Effector memory CD8-positive, alpha-beta T cell (primary cell): ENCODE measurements at places on chromosomes 11 and 22.

DNA sequence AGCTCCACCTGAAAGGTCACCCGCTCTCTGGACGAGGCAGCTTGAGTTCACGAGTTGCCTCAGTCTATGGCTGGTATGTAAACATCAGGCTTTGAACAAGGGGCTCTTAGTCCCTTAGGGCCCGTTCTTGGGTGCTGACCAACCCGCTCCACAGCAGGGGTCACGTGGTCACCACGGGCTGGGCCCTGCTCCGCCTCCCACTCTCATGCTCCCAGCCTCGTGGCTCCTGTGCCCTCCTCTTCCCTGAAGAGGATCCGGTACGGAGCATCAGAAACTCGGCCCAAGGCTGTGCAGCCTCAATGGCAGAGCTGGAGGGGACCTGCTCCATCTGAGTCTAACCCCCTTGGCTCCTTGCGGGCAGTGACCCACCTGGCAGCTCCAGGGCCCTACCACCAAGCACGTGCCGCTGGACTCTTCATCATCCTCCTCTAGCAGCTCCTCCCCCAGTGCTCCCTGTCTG is 54.2 kb upstream of the TTLL12 start:
- no peak overlapping the region for H3K27ac ChIP-seq
- no peak for DNase-seq
- no peak overlapping the region for H3K4me3 ChIP-seq
- no peaks in the 10 kb centered on the region for H3K4me1 ChIP-seq

DNA sequence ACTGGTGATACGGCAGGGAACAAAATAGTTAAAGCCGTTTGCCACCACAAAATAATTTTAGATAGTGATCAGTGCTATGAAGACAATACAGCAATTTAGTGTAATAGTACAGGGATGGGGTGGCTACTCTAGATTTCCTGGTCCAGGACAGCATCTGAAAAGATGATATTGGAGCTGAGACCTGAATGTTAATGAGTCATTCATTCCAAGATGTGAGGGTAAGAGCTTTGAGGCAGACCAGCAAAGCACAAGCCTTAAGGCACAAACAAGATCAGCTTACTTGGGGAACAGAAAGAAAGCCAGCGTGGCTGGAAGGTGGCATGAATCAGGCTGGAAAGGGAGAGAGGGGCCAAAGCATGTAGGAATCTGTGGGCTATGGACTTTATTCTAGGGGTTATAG is 132.3 kb downstream of the TRIM44 start:
- DNase-seq = no peak
- no peaks in the 10 kb centered on the region for H3K36me3 ChIP-seq
- H3K4me3 ChIP-seq = no peak overlapping the region
- H3K27ac ChIP-seq = no peak overlapping the region

GRCh38 chr11:69044111-69045013 is 4.4 kb upstream of the TPCN2 start:
- DNase-seq = no peak
- no peak overlapping the region for H3K27ac ChIP-seq
- H3K27me3 ChIP-seq = peaks cover 7% of the 10 kb centered on the region
- no peak overlapping the region for H3K4me3 ChIP-seq
- H3K36me3 ChIP-seq = peaks cover 2% of the 10 kb centered on the region
- no peaks in the 10 kb centered on the region for H3K4me1 ChIP-seq

DNA sequence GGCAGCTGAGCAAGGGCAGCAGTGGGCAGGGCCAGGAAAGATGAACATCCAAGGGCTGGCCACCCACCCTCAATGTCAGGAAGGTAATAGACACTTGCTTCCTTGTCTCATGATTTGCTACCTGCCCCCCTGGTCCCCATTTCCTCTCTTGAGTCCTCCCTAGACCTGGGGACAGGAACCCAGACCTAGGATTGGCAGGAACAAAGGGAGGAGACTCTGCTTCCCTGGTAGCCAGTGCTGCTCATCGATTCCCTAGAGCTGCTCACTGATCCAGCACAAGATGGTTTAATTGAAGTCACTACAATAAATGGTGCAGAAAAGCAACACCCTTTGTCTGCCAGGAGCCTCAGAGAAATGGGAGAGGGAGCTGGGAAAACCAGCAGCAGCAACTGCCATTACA is 67.8 kb upstream of the CHST1 start:
- no peak overlapping the region for H3K4me3 ChIP-seq
- peaks cover 24% of the 10 kb centered on the region for H3K27me3 ChIP-seq
- H3K27ac ChIP-seq = no peak overlapping the region
- H3K4me1 ChIP-seq = no peaks in the 10 kb centered on the region

DNA sequence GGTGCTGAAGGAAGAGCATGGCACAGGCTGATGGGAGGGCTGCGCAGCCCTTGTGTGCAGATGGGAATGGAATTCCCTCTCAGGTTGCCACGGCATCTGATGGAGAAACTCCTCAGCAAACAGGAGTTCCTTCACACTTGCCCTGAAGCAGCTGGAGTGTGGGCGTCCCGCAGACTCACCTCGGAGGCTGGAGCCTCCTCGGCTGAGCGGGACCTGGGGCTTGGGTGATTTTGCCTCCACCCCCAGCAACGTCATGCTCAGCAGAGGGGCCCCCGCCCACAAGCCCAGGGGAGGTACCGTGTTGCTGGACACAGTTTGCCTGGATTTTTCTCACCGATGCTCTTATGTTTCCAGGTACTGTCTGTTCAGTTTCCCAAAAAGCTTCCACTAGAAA is 63.4 kb downstream of the MYO7A start:
- H3K36me3 ChIP-seq = no peaks in the 10 kb centered on the region
- no peak for DNase-seq
- no peak overlapping the region for H3K27ac ChIP-seq
- no peaks in the 10 kb centered on the region for H3K27me3 ChIP-seq

- H3K4me3 ChIP-seq = no peak overlapping the region
- DNase-seq = no peak
- no peak overlapping the region for H3K27ac ChIP-seq
- H3K36me3 ChIP-seq = no peaks in the 10 kb centered on the region
- H3K4me1 ChIP-seq = peaks cover 4% of the 10 kb centered on the region
Measured at GRCh38 chr11:12854829-12855228, 154.3 kb upstream of the RASSF10 start.

DNA sequence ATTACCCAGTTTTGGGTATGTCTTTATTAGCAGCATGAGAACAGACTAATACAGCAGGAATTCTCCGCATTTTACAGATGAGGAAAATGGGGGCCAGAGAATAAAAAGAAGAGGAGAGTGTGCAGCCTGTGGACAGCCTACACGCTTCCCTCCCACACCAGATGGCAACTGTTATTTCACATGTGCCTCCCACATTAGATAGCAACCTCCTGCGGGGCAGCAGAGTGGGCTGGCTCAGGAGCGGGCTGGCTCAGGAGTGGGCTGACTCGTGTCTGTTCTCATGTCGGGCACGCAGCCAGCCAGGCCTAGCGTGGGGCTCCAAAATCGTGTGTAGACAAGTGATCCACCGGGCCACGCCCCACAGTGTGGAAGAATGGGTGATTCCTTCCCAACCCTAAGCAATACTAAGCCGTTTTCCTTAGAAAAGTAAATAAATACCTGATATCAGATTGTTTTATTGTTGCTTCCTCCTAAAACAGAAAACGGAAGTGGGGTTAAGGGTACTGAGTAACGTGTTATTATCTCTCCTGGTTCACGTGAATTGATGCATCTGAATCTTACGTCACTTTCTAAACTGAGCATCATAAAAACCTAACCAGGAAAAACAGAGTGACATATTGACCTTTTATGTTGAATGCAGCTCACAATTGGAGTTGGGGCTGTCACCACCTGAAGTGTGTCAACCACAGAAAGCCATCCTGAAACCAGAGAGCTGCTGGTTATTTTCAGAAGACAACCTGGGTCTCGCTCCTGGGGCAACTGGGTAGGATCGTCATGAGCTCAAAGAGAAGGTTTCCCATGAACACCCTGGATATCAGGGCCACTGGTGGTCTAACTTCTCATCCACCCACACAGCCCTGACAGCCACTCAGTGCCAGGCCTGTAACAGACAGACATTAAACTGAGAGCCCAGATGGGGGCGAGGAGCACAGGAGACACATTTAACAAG is 3.3 kb downstream of the TTLL1 start:
- H3K27ac ChIP-seq = peak overlapping the region; percentile 95
- peaks cover 34% of the 10 kb centered on the region for H3K4me1 ChIP-seq
- peak overlapping the region; percentile 72 for H3K4me3 ChIP-seq
- no peaks in the 10 kb centered on the region for H3K27me3 ChIP-seq
- peaks cover 9% of the 10 kb centered on the region for H3K36me3 ChIP-seq

DNA sequence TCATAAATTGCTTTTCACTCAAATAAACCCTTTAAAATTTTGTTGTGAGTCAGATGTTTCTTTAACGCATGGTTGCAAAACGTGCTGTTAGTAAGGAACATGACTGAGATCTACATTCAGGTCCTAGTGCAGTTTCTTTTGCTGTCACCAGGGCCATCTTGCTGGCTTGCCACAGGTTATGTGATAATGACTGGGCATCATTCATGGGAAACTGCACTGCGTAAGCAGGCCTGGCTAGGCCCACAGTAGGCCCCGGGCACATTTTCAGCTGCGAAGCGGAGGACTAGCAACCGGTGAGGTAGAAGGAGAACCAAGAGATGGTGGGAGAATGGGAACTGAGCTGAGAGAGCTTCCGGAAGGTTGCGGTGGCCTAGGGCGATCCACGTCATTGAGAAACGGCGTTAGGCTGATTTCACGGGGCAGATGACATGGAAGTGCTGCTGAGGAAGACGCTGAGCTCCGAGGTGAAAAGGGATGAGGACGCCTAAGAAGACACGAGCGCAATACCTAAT is 3.2 kb upstream of the KLHDC7B start:
- DNase-seq = no peak
- peak overlapping the region; percentile 24 for H3K4me3 ChIP-seq
- no peaks in the 10 kb centered on the region for H3K27me3 ChIP-seq
- peak overlapping the region; percentile 100 for H3K27ac ChIP-seq
- peaks cover 42% of the 10 kb centered on the region for H3K4me1 ChIP-seq

GRCh38 chr22:24205438-24206195 is 24.3 kb downstream of the SUSD2 start:
- DNase-seq = no peak
- H3K27me3 ChIP-seq = no peaks in the 10 kb centered on the region
- peaks cover 6% of the 10 kb centered on the region for H3K36me3 ChIP-seq
- peaks cover 3% of the 10 kb centered on the region for H3K4me1 ChIP-seq

DNA sequence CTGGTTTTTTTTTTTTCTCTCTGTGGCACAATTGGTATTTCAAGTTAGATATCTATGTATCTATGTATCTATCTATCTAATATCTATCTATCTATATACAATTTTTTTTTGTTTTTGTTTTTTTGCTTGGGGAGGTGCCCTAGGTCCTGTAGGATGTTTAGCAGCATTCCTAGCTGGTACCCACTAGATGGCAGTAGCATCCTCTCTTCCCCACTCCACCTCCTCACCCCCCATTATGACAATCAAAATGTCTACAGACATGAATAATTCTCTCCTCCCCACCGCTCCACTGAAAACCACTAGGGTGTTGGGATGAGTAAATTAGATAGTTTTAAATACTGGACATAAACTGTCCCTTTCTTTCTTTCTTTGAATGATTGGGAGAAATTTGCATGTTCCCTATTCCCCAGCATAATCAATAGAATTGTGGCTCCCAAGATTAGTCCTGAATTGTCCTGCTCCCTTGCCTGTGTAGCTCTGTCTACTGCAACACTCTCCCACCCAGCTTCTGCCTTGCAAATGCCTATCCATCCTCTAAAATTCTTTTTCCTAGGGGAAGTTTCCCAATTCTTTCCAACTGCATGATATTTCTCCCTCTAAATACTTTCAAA is 1152.4 kb downstream of the LRRC4C start:
- no peak overlapping the region for H3K4me3 ChIP-seq
- DNase-seq = no peak
- H3K27me3 ChIP-seq = no peaks in the 10 kb centered on the region
- H3K4me1 ChIP-seq = no peaks in the 10 kb centered on the region

DNA sequence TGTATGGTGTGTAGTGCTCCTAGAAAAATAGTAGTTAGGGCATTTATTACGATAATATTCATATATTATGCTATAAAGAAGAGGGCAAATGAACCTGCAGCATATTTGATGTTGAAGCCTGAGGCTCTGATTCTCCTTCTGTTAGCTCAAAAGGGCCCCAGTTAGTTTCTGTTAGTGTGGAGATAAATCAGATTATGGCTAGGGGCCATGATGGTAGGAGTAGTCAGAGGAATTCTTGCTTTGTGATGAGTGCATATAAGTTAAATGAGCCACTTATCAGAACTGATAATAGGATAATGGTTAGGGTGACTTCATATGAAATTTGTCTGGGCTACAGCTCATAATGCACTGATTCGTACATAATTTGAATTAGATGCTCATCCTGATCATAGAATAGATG is 298.4 kb downstream of the DYNC2H1 start:
- H3K4me1 ChIP-seq = no peaks in the 10 kb centered on the region
- no peak overlapping the region for H3K27ac ChIP-seq
- H3K4me3 ChIP-seq = no peak overlapping the region
- H3K27me3 ChIP-seq = no peaks in the 10 kb centered on the region
- no peaks in the 10 kb centered on the region for H3K36me3 ChIP-seq
- DNase-seq = no peak

GRCh38 chr11:122345586-122345985 is 229.6 kb upstream of the BLID start:
- no peak for DNase-seq
- H3K4me1 ChIP-seq = no peaks in the 10 kb centered on the region
- H3K4me3 ChIP-seq = no peak overlapping the region

DNA sequence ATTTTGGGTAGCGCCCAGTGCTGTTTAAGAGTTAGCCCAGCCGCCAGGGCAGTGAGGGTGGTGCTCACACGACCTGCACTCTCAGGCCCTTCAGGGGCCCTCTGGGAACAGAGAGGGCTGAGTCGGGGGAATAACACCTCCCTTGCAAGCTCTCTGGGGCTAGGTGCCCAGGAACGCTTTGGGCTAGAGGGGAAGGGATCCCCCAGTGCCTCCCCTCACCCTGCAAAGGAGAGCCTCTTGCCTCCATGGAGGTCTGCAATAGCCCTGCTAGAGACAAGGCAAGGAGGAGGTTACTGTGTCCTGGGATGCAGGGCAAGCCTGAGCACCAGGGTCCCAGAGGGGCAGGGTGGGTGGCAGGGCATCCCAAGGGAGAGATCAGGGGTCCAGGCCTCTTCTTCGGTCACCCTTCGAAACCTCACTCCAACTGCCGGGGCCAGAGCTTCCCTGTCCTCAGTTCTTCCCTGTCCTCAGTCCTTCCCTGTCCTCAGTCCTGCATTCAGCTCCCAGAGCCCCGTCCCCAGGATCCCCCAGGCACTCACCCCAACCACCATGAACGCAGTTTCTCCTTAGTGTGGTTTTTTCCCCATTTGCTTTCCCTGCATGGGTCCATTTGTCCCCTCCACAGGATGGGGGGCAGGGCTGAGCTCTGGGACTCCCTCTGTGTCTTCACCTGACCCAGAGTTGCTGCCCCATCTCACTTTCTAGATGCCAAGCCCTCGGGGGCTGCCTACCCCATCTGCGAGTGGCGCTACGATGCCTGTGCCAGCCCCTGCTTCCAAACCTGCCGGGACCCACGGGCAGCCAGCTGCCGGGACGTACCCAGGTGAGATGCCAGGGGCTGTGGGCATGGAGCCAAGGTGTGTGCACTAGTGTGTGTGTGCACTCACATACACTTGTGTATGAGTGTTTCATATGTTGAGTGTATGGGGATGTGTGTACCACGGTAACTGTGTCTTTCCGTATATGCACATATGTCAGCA is 60.8 kb downstream of the OTOG start:
- no peak for DNase-seq
- peaks cover 3% of the 10 kb centered on the region for H3K36me3 ChIP-seq
- no peak overlapping the region for H3K4me3 ChIP-seq
- H3K27me3 ChIP-seq = peaks cover 29% of the 10 kb centered on the region

- no peaks in the 10 kb centered on the region for H3K36me3 ChIP-seq
- H3K4me1 ChIP-seq = no peaks in the 10 kb centered on the region
- no peak overlapping the region for H3K27ac ChIP-seq
- H3K4me3 ChIP-seq = no peak overlapping the region
Measured at GRCh38 chr11:102940714-102941588, 14.6 kb downstream of the MMP13 start.
